ENCODE measurements at places on chromosomes 2 and 18.

DNA sequence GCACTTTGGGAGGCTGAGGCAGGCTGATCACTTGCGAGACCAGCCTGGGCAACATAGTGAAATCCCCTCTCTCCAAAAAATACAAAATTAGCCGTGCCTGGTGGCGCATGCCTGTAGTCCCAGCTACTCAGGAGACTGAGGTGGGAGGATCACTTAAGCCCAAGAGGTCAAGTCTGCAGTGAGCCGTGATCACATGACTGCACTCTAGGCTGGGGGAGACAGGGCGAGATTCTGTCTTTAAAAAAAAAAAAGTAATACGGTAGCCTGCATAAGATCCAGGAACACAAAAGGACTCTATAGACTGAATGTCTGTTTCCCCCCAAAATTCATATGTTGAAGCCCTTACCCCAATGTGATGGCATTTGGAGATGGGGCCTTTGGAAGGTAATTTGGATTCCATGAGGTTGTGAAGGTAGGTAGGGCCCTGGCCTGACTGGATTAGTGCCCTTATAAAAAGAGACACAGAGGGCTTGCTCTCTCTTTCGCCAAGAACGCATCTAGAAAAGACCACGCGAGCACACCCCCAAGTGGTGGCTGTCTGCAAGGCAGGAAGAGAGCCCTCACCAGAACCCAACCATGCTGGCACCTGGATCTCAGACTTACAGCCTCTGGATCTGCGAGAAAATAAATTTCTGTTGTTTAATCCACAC, 17.0 kb downstream of the MBOAT2 start:
- DNase-seq: no peak

DNA sequence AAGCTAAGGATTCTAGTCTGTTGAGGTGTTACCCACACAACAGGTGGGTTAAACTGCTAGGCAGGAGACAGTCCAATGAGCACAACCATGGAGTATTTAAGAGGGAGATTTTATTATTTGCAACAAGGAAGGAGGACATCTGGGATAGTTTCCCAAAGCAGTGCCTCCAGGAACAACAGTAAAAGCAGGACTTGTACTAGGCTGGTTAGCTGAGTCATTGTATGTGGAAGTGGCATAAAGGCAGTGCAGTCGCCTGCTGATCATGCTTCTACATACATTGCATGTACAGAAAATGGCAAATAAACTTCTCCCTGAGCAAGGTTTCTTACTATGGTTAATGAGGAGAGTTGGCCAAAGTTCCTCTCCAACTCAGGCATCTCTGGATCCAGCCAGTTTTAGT, 46.1 kb upstream of the CYTIP start:
- no peak for DNase-seq

DNA sequence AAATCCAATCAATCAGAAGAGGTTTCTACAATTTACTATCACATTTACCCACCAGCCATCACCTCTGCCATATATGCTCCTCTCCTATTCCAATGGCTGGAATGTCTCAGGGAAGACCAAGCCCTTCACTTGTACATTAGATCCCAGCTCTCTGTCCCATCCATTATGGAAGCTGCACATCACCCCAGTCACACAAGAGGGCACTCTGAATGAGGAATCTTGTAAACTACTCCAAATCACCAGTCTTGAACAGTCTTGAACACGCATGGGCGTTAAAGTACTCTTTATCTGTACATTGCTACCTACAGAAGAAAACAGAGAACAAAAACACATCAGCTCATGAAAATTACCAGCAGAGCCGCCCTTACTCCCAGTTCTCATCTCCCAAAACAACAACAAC, 38.7 kb downstream of the ZC3H8 start:
- no peak for DNase-seq

DNA sequence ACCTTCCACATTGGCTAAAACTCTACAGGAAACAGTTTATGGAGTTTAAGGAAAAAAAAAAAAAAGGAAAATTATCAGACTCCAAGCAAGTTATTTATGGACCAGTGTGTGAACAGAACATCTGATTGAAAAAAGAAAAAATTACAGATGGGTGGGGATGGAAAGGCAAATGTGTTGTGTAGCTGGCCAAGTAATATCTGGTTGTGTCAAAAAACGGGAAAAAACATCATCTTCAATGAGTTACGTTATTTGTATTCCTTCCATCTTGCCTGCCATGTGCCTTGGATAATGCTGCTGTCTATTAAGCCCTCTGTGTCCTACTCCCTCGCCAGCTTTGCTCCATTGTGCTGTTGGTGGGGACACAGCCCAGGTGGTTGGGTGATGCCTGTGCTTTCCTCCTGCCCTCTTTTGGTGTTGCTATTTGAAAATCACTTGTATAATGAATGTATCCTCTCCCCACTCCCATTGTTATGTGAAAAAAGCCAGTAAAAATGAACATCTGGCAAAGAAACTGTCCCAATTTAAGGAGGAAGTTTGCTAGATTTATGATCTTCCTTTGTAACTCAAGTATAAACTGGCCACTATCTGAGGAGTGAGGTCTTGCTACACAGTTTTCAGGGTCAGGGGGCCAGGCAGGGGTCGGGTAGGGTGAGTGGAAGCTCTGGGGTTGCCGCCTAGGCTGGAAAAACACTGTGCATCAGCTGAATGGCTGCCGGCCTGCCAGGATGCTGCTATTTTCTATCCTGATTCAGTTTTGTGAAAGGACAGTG, 155.9 kb downstream of the FMNL2 start:
- DNase-seq: no peak

GRCh38 chr18:41731884-41732283, 223.2 kb upstream of the PIK3C3 start:
- DNase-seq: peak; percentile 70

DNA sequence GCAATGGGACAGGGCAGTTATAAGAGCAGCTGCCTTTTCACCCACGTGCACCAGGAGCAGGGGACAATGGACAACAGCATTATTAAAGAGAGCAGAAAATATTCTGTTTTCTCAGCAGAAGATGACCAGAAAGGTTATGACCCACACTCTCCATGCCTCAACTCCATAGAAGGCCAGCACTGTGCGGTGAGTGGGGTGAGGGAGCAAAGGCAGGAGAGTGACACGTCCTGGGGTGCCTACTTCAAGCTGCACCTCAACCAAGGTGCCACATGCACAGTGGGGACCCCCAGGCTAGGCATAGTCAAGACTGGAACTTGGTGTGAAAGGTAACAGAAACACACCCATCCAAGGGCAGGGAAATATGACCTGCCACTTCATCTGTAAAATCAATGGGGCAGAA, 50.4 kb downstream of the POLR1A start:
- no peak for DNase-seq

- DNase-seq: no peak
Observed at GRCh38 chr2:241942416-241943208, 73.1 kb downstream of the RTP5 start.

DNA sequence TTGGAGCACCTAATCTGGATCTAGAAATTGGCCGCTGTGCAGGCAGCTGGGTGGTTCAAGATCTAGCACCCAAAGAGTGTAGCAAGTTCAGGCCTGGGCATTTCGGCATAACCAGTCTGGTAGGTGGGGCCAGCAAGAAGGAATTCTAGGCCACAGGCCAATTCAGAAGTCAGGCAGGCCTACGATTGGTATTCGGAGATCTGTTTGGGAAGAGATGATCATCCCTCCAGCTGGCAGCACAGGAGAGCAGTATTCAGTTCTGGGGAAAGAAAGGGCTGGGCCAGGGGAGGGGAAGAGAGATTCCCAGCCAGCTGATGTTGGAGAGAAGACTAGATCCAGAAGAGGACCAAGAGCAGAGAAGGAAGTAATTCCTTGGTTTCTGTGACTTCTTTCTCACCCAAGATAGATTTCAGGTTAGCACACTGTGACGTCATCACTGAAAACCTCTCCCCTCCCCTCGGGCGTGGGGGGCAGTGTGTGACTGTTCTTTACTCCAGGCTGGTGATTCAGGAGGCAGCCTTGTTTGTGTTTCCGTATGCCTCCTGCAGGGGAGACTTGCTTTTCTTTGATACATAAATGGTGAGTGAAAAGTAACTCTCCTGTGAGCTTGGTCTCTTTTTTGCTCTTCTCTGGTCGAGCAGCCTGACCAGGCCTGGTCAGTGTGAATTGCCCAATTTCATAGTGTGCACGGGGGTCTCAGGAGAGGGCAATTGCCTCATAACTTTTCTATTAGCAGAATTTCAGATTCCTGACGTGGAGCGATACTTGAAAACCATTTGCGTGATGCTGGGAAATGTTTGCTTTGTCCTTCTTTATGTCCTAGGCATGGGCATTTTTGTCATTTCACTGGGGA, 61.1 kb downstream of the MEIS1 start:
- no peak for DNase-seq

GRCh38 chr18:21911551-21911950, 171.0 kb downstream of the MIB1 start:
- DNase-seq: no peak

- no peak for DNase-seq
Observed at GRCh38 chr2:98372579-98372978, 26.3 kb downstream of the CNGA3 start.

DNA sequence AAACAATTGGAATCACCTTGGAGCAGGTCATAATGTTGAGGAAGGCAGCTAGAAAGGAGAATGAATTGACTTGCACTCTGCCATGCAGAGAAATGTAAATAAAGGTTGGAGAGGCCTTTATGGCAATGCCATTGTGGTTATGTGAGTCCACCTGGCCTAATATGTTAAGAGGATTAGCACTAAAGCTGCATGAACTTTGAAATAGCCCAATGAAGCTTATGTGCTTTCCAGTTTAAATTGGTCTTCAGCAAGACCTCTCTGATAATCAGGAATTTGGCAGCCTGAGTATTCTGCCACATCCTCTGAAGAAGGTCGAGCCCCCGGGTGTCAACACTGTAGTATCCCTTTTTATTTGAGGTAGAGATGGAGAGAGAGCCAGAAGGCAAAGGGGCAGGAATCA, 464.9 kb downstream of the CDH2 start:
- no peak for DNase-seq

GRCh38 chr18:12516049-12516630, 108.4 kb downstream of the PRELID3A start:
- DNase-seq: no peak

DNA sequence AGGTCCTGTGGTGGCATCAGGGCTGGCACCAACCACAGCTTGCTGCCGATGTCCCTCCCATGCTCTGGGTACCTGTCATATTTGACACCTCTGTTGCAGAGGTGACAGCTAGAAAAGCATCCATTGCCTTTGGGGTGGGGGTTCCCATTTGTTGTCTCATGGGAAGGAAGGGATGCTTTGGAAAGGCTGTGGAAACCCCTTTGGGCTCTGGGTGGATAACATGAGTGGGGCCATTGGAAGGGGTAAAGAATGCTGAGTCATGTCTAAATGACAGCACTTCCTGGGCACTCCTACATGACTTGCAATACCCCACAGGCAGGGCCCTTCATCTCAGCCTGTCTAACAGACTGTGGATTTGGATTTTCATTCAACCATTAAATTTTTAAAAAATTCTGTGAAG, 27.8 kb downstream of the CTIF start:
- no peak for DNase-seq

GRCh38 chr2:100906131-100906530, 86.2 kb downstream of the NPAS2 start:
- no peak for DNase-seq

DNA sequence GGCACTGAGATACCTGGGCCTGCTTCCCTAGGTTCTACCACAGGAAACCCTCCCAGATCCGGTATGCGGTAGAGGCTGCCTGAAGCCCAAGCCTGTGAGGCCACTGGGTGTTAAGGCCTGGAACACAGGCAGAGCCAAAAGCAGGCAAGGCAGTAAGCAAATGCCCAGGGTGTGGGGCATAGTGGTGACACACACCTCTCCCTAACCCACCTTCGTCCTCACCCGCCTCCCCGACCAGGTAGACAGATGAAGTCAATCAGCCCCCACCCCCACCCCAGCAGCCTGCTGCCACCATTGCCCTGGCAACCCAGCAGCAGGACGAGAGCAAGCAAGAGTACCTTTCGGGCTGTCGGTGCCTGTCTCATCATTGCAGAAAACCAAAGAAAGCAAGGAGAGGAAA, 6.1 kb downstream of the DCTN1 start:
- DNase-seq: no peak

- DNase-seq: no peak
Observed at GRCh38 chr2:45412754-45413379, 198.2 kb downstream of the SRBD1 start.

DNA sequence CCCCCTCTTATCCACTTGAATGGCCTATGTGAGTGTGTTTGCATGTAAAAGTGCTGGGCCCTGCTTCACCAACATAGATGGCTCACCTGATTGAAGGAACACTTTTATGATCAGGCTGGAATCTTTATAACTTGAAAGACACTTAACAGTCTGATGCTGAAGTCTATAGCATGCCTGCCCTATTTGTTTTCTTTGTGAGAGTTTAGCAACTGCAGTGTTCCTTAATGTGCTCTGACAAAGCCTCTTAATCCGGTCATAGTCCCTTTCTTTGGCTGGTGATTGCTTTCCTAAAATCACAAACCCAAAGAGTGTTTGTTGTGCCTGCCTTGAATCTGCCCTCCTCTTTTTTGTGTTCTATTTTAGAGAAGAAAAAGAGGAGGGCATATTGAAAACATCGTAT, 1382.8 kb upstream of the CELF4 start:
- no peak for DNase-seq

DNA sequence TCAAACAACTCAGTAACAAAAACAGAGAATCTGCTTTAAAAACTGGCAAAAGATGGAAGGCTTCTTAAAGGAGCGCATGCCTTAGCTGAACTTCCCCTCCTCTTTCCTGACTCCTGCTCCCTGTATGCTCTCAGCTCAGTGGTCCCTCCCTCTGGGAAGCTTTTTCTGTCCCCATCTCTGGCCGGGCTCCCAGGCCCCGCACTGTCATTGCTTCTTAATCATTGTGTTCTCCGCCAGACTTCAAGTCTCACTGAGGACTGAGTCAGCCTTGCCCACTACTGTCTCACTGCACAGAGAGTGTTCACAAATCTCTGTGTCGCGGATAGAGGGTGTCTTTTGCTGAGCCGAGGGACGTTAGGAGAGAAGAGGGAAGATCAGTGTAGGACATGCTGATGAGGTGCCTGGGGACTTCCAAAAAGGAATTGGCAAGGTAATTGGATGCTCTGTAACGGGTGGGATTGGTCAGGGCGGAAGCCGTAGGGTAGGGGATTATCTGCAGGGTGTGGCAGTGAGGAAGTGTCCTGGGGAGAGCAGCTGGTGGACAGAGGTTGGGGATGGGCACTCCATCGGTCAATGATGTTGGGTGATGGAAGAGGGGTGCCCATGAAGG, 16.2 kb downstream of the TOGARAM2 start:
- no peak for DNase-seq

- DNase-seq: no peak
Observed at GRCh38 chr2:159797543-159798375, at the start of gene CD302. Gene CD302, minus strand, starts transcription at chr2:159798208. Its CDS starts 10 bp downstream, at chr2:159798198.

GRCh38 chr2:199679883-199680282, 171.1 kb downstream of the FTCDNL1 start:
- DNase-seq: no peak

- no peak for DNase-seq
Observed at GRCh38 chr2:64996871-64997307, 7.7 kb downstream of the SLC1A4 start.

Measured in glomerular endothelial cell (primary cell).